Fibroblast of skin of left quadriceps (primary cell): ENCODE measurements at places on chromosomes 6 and 20.

GRCh38 chr6:139833592-139833991, 459.1 kb upstream of the CITED2 start:
- no peak for DNase-seq

- no peak for DNase-seq
Measured at GRCh38 chr20:41956338-41957074, 338.3 kb upstream of the CHD6 start.

DNA sequence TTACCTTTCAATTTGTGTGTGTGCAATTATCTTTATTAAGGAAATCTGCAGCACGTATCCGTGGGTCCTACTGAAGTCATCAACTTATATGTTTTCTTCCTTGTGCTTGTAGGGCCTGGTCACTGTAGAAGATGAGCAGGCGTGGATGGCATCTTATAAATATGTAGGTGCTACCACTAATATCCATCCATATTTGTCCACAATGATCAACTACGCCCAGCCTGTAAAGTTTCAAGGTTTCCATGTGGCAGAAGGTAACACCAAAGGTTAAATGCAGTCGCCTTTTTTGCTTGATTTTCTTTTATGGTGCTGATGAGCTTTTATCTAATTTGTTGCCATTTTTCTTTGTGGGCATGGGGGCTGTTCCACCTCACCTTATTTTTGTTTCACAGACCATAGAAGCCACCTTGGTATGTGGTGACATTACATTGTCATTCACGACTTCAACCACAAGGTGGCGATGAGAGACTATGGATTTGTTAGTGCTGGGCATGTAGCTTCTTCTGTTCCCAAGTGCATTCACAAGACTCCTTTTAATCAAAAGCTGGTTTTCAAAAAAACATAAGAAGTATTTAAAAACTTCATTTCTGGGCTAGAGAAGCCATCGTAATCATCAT, 106.5 kb upstream of the LAMP5 start:
- DNase-seq: no peak

DNA sequence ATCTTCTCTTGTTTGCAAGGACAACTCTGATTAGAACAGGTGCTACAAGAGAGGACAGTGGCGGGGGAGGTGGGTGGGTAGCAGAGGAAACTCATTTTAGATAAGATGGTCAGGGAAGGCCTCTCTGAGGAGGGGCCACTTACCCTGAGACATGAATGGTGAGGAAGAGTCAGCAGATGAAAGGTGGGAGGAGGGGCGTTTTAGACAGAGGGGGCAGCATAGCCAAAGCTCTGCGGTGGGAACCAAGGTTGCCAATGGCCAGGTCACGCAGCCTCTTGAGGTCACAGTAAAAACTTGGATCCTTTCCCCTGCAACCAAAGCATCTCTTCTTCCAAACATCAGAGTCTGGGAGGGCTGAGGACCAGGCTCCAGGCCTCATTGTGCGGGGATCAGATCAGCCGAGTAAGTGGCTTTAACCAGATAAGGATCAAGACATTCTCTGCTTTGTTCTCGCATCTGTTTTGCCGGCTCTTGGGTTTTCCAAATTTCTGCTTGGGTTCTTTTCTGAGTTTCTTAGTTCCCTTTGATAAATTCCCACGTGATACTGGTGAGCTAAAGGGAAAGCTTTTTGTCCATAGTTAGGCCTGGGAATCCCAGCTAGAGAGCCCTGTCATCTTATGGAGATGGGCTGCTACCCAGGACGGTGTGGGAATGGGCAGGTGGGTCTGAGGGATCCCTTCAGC, 5.5 kb upstream of the CD40 start:
- DNase-seq: no peak

DNA sequence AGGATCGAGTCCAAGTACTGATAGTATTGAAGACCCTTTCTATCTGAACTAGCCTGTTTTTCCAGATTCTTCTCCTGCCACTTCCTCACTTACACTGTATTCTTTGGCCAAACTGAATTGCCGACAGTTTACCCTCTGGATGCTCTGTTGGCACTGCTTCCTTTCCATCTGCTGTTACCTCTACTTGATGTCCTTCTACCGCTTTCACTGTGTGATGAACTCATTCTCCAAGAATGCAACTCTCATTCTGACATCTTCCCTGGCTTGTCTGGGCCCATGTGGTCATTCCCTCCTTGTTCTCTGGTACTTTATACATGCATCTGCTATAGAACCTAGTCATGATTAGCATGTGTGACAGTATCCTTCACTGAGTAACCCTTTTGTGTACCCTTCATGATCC, 16.3 kb downstream of the RPRD1B start:
- DNase-seq: peak; percentile 36

GRCh38 chr6:146775220-146775619, 176.4 kb downstream of the ADGB start:
- DNase-seq: no peak

- peak; percentile 24 for DNase-seq
Measured at GRCh38 chr6:5466281-5467136, 205.2 kb downstream of the FARS2 start.

DNA sequence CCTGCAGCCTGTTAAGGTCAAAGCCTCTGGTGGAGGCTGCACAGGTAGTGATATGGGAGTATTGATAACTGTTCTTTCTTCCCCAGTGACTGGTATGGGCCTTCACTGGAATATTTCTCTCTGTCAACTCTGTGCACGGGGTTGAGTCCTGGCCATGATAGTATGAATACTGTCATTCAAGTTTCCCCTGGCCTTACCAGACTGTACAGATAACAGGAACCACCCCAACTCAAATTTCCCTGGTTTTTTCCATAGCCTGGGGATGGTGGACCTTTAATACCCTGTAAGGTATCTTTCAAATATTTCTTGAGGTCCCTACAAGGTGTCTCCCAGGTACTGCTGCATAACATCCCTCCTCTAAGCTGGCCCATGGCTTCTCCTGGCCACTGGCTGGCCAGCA, 51.4 kb upstream of the TNFAIP3 start:
- DNase-seq: no peak

- no peak for DNase-seq
Measured at GRCh38 chr6:9638861-9639260, 776.0 kb downstream of the TFAP2A start.

GRCh38 chr6:127539272-127539671, 20.1 kb upstream of the MTCL3 start:
- DNase-seq: no peak

- no peak for DNase-seq
Measured at GRCh38 chr6:35044761-35045421, 96.2 kb downstream of the TCP11 start.

GRCh38 chr20:53284696-53285095, 308.9 kb downstream of the ZNF217 start:
- no peak for DNase-seq

DNA sequence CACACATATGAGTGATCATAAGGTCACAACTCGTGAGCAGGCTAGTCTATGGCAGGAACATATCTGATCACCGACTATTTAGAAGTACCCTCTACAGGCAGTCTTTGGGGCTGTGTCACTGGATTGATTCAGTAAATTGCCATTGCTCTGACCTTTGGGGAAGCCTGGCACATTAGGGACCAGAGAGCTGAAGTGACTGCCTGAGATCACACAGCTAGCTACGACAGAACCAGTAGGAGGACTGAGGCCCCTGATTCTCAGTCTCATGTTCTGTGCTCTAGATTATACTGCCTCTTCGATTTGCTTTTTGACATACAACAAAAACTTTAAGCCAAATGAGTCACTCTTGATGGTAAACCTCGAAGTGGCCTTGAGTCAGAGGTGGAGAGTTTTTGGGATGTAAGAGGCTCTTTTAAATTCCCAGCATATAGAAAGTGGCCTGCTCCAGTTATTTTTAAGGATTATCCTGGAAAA, 247.5 kb upstream of the SUPT3H start:
- DNase-seq: peak; percentile 64

- DNase-seq: no peak
Measured at GRCh38 chr6:105993341-105994117, 92.6 kb upstream of the PRDM1 start.

DNA sequence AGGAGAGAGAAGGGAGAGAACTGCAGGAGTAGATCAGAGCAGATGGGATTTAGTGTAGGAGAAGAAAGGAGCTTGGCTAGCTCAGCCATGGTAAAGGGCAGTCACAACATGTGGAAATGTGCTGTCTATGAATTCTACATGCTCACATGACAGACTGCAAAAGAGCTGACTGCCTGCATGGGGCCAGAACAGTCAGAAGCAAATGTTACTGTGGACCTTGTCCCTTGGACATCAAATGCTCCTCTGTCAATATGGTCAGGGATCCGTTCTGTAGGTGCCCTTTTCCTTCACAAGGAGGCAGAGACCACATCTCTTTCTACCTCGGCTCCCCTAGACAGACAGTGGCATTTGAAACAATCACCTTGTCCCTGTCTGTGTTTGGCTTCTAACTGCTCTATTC, 46.6 kb upstream of the HIVEP1 start:
- no peak for DNase-seq

- DNase-seq: no peak
Measured at GRCh38 chr20:49515586-49515985, 33.1 kb upstream of the KCNB1 start.

- no peak for DNase-seq
Measured at GRCh38 chr6:100433726-100434435, 30.8 kb downstream of the SIM1 start.

- peak; percentile 63 for DNase-seq
Measured at GRCh38 chr6:150738092-150738629, 127.3 kb upstream of the MTHFD1L start.

DNA sequence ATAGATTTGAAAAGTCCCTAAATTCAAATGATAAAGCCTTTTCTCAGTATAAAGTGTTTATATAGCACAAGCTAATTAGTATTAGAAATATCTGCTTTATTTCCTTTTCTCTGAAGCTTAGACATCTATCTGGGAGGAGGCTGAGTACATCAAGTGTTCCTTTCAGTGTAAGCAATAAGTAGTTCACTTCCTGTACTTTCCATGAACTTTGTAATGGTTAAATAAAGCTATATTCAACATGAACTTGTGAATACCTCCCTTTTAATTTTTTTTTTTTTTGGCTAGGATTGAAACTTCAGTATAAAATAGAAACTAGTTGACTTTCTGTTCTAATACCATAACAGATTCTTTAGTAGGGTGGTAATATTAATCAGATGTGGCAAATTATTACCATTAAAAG, 190.9 kb downstream of the CENPW start:
- DNase-seq: no peak

DNA sequence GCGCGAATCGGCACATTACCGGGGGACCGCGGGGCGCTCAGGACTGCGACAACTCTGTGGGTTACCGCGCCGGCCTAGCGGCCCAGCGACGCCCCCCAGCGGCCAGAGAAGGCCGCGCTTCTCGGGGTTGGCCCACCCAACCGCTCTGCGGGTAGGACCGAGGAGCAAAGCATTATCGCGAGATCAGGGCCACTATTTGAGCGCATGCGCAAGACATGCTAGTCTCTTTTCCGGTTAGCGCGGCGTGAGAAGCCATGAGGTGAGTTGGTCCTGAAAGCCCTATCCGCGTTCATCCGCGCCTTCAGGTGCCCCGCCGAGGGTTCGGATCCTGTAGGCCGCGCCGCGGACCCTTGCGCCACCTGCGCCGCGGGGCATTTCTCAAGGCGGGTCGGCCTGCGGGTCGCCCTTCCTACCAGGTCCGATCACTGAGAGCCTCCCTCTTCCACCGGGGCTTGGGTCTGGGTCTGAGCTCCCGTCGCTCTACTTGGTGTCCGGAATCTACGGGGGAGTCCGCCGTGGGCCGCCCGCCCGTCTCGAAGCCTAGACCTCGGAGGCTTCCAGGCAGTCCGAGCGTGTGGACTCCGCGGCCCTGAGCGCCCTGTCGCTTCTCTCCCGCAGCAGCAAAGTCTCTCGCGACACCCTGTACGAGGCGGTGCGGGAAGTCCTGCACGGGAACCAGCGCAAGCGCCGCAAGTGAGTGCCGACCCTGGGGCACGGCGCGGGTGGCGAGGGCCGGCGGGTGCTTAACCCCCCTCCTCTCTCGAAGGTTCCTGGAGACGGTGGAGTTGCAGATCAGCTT, at the start of gene RPL10A:
Gene RPL10A, plus strand, starts transcription at position 221 of the 799 bp plus-strand sequence. Its CDS starts 34 bp downstream, at position 255.
- peak; percentile 93 for DNase-seq

- no peak for DNase-seq
Measured at GRCh38 chr6:27755768-27756167, 156.4 kb downstream of the OR2B2 start.

DNA sequence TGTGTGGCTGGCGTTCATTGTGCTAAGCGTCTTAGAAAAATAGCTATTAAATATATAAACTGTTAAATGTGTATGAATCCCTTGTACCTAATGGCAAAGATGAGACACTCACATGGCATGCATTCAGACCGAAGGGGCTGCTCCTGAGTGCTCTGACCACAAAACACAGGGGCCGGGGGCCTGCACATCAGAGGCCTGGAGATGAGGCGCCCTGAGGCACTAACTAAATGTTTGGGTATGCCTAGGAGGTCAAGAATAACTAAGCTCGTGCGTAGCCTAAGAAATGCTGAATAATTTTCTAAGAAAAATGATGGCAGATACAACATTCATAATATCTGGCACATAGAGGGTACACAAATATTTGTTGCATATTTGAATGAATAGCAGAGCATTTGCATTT, 92.5 kb downstream of the PSMB1 start:
- DNase-seq: no peak

GRCh38 chr20:57395111-57395966, 4.1 kb downstream of the RBM38 start:
- no peak for DNase-seq

GRCh38 chr6:157998707-157999167, 17.1 kb downstream of the SYNJ2 start:
- DNase-seq: no peak

GRCh38 chr20:37454636-37455385, 66.2 kb upstream of the NNAT start:
- no peak for DNase-seq

DNA sequence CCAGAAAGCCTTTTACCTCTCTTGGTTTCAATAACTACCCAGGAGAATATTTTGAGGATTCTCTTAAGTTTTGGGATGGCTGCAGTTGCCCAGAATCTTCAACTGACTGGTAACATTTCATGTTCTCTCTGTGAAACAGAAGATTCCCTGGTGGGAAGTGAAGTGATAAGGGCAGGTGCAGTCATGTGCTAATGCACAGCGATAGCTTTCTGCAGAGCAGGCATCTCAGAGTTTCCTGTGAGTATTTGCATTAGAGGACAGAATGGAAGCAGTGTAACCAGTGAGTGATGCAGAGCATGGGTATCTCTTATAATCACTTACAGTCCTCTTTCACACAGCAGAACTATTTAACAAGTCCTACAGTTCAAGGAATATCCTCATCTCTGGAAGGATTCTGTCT, 76.1 kb downstream of the HCRTR2 start:
- no peak for DNase-seq

GRCh38 chr6:149429427-149430360, 29.6 kb downstream of the SUMO4 start:
- no peak for DNase-seq

- no peak for DNase-seq
Measured at GRCh38 chr6:52284131-52284459, 447 bp downstream of the MCM3 start.
